K562 (cell line): ENCODE measurements at places on chromosomes 3 and 15. TPM values are rescaled to one million over a fixed set of nuclear protein-coding genes. Genes with fewer than 3 reads are reported as not detected.

DNA sequence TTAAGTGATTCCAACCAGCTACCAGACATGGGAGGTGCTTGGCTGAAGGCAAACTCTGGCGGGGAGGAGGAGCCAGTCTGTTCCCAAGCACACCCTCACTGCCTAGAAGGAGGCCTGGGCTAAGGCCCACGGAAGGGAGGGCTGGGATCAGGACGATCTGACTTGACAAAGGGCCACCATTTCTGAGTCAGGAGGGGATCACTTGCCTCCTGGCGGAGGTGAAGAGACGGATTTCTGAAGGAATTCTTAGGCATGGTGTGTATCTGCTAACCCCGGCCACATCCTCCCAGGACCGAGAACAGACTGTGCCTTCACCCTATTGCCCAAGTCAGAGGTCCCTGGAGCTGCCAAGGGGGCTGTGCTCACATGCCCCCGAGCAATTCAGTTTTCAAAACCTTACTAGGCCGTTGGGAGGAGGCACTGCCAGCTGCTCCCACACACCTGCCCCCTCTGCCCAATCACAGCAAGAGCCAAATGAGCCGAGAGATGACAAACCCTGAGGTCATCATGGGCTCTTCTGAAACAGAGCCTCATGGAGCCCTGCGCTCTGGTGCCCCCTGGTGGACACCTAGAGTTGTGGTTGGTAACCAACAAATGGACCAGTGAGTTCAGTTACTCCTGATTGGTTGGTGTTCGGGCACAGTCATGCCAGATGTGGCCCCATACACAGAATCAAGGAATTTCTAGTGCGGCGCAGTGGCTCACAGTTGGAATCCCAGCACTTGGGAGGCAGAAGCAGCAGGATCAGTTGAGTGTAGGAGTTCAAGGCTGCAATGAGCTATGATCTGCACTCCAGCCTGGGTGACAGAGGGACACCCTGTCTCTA lies 6.5 kb upstream of the TNK2 start:
- peak; percentile 92 for DNase-seq

DNA sequence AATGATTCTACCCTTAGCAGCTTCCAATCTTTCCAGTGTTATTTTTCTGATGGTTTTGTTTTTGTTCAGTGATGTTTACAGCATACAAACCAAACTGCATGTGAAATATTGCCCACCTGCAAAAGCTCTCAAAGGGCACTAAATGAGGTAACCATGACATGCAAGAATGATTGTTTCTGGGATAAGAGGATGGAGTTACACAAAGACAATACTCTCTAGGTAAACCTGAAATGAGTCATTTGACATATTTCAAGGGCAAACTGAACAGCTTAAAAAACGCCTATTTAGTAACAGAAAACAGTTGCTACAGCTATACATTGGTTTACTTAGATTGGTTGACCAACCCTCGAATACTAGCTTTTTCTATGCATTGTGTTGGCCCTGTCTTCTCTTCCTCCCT lies 481.7 kb downstream of the ZPLD1 start:
- no peak for DNase-seq

RBPMS2 gene
- 2.6 and 2.7 TPM in 2 replicates for total RNA-seq

CFAP92 gene
- total RNA-seq: 0.27 and 0.81 TPM in 2 replicates

DNAH12 gene
- total RNA-seq: not detected in 2 replicates

GRCh38 chr3:168336276-168336675 lies 240.6 kb upstream of the GOLIM4 start:
- DNase-seq: no peak

RETNLB gene
- total RNA-seq: not detected in 2 replicates

SH3GL3 gene
- total RNA-seq: 8.9 and 9.6 TPM in 2 replicates

GRCh38 chr3:46848271-46849044 lies 14.8 kb downstream of the MYL3 start:
- peak; percentile 46 for DNase-seq

ZNF620 gene
- total RNA-seq: 3.3 and 5.7 TPM in 2 replicates

DNA sequence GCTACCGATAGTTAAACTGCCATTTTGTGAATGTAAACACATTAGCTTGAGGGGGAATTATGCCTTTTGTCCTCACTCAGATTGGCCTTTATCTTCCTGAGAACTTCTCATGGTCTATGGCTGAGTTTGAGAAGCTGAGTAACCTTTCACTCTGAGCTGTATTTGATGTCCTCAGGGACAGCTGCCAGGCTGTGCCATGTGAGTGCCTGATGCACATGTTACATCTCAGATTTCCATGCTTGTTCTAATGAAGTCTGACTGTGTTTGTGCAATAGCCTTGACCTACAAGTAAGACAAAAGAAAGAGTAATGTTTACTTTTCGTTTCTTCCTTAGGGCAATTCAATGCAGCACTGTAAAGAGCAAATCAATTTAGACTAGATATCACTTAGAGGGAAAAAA lies 44.1 kb upstream of the ARL6 start:
- DNase-seq: no peak

DNA sequence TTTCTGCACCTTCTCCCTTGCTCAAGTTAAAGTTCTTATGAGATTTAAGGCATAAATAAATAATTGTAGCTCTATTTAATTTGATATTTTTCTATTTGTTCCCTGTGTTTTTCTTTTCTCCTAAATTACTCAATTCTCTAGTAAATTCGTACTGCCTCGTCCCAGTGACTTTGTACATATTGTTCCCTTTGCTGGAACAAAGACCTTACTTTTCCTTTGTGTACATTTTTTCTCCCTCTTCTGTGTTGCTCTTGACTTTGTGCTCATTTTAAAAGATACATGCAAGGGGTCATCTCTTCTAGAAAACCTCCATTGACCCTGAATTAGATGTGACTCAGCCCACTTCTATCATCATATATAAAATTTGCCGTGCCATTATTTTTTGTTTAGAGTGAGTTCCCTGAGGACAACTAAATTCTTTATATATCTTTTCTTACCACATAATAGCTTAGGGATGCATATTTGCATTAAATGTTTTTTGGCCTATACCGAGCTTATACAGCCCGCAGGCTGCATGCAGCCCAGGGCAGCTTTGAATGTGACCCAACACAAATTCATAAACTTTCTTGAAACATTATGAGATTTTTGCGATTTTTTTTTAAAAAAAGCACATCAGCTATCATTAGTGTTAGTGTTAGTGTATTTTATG lies 29.6 kb downstream of the PPP4R2 start:
- DNase-seq: no peak

FETUB gene
- not detected in 2 replicates for total RNA-seq

ZMAT3 gene
- total RNA-seq: 5.1 and 6.5 TPM in 2 replicates

NLGN1 gene
- not detected in 2 replicates for total RNA-seq

DNA sequence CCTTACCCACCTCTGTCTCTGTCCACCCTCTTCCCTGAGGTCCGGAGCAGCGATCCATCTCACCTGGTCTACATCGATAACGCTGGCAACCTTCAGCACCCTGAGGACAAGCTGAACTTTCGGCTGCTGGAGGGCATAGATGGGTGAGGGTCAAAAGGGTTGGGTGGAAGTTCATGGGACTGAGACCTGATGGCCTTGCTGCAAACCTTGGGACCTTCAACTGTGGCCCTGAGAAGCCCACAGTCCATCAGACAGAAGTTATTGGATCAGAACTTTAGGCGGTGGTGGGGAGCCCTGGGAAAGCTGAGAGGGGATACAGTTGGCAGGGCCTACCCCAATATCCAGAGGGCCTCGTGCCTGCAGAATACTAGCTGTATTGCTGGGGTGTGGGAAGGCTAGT lies 50.5 kb downstream of the POMGNT2 start:
- DNase-seq: no peak

GRCh38 chr3:184353546-184353941 lies 7.9 kb downstream of the CLCN2 start:
- no peak for DNase-seq

DNA sequence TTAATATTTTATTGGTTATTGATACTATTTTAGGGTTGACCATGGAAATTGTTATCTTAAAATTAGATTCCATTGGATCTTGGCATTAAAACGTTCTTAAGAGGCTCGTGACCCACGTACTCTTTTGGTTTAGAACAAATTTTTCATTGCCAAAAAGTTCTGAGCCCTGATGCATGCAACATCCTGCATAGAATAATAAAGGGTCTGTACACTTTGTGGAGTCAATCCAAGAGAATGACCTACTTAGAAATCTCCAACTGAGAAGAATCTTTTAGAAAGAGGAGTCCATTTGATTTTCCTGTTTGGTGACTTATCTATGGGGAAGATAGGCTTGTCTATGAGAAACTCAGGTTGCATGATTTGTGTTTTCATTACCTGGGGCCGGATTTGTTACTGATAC lies 404.2 kb upstream of the RGMA start:
- DNase-seq: no peak

DNA sequence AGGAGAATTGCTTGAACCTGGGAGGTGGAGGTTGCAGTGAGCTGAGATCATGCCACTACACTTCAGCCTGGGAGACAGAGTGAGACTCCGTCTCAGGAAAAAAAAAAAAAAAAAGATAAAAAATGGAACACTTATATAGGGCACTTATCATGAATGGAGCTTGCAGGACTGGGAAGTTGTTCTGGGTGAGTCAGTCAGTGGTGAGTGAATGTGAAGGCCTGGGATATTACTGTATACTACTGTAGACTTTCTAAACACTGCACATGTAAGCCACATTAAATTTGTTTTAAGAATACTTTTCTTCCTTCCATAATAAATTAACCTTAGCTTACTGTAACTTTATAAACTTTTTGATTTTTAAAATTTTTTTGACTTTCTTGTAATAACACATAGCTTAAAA lies 59.8 kb downstream of the SFMBT1 start:
- no peak for DNase-seq

FAM107A gene
- 0.07 TPM in 1 of 2 replicates, not detected in the other for total RNA-seq

RBP2 gene
- total RNA-seq: not detected in 2 replicates

DNA sequence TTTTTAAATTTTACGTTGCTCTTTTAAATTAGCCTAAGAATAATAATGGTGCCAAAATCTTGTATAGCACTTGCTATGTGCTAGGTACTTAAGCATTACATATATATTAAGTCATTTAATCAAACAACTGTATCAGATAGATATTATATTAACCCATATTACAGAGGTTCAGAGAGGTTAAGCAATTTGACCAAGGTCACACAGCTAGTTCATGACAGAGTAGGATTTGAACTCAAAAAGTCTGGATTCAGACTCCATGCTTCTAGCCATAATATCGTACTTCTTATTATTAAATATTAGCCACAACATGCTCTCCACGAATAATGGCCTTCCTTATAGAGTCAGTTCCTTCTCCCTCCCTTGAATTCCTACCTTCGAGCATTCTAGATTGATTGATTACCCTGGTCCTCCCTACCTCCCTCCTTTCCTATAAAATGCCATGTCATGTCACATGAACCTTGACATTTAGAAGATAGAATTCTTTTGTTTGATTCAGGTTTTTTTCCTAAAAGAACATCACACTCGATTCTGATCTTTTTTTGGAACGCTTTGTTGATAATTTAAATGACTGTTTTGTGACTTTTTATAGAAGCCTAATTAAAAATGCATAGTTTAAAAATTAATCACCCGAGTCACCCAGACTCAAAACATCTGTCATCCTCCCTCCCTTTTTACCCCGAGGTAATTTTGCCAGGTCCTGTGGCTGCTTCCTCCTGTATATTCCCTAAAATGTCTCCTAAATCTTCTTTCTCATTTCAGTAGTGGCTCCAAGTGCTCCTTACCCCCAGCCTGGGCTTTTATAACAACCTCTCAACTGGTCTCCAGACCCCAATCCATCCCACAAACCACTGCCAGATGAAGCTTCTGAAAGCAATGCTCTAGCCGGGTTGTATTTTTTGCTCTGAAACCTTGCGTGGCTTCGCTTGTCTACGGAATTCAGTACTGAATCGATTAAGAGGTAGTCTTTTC lies 8.5 kb upstream of the PSMD6 start:
- no peak for DNase-seq

DNA sequence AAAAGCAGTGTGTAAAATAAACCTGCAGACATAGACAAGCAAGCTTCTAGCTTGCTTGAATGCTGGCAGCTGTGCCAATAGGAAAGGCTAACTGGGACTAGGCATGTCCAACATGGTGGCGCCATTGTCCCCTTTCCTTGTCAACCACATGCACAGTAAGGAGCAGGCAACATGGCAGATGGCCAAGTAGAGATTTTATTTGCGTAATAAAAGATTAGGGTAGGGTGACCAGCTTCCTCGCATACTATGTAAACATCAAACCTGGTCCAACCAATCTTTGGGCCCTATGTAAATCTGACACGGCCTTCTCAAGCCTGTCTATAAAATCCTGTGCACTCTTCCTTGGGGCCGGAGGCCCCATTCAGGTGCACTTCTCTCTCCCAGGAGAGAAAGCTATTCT lies 575.4 kb upstream of the GOLIM4 start:
- DNase-seq: no peak
